ENCODE measurements at places on chromosomes 5 and 9.

GRCh38 chr9:134895097-134895496 lies 14.5 kb downstream of the FCN2 start:
- DNase-seq, result no peak

DNA sequence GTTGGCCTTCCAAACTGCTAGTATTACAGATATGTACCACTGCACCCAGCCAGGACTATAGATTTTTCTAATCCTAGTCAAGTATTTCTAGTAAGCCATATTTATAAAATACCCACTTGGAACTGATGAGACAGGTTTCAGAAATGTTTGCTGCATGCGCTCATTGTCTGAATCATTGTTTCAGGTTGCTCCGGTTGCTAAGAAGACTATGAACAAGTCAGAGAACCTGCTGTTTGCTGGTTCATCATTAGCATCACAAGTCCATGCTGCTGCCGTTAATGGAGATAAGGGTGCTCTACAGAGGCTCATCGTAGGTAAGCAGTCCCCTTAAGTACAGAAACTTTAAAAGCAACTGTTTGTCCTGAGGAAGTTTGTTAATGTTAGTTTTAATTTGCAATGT lies 5.3 kb downstream of the INVS start:
- no peak for DNase-seq

DNA sequence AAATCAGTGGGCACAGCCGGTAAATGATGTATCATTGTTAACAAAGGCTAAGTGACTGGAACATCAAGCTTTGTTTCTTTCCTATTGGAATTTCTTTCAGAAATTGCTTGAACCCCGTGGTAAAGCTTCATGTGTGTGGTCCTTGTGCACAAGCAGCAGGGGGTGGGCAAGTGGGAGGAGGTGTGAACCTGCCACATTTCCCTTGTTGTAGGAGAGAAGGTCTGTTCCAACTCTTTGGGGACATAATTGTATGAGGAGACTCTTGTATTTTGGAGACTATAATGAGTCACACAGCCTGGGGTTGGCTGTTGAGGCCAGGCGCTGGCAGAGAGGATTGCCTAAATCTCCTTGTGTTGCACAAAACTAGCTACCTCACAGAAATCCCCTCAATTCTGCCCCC lies 620.5 kb downstream of the IRX1 start:
- no peak for DNase-seq

- no peak for DNase-seq
Observed at GRCh38 chr9:94819161-94819687, 92.7 kb downstream of the AOPEP start.

DNA sequence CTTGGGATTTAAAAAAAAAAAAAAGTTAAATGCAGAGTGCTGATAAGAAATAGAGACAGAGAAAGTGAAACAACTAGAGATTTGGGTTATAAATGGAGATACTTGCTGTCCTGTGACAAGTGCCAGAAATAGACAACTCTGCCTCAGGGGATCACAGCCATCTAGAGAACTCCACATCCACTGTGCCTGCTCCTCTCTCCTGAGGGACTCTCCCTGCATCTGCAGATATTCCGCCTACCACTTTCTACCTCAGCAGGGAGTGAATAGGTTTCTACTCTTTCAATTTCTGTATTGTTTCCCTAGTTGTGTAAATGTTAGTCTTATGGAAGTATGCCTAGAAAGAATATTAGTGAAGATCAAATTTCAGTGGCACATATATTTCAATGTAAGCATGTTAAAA lies 307.2 kb downstream of the HTR1A start:
- no peak for DNase-seq

DNA sequence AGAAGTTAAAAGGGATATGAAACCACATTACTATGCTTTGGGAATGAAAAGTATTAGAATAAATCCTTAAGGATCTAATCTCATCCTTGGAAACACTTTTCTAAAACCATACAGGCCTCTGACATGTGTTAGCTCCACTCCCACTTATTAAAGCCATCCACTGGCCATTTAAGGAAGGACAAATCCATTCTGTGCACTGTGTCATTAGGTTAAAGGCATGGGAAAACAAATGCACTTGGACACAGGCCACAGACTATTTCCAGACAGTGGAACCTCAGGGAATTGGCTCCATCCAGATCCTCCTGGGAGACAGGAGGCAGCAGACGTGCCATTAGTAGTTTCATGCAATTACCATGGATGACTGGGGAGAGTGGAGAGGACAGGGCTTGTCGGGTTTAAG lies 454.9 kb downstream of the ENC1 start:
- DNase-seq, result no peak

- DNase-seq, result peak; percentile 82
Observed at GRCh38 chr5:134577796-134578577, 52.5 kb downstream of the JADE2 start.

DNA sequence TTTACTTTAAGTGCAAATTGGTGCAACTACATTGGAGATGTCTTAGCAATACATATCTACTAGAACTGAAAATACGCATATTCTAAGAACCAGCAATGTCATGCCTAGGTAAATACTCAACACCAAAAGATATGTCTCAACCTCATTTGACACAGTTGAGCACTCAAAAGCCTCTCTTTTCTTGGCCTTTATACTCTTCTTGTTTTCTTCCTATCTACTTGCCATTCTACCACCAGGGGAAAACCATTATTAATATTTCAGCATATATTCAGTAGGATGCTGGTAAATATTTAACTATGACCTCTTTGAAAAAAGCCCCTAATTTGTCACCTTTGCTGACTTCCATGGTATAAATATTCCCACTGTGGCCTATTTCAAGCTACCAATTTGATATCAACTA lies 443.8 kb downstream of the LRRC70 start:
- DNase-seq, result no peak

- no peak for DNase-seq
Observed at GRCh38 chr5:73031839-73032238, 76.0 kb downstream of the FCHO2 start.

Data from GM19239 (cell line).